PC-9 (cell line): ENCODE measurements at places on chromosomes 6 and 20. TPM values are rescaled to one million over a fixed set of nuclear protein-coding genes. Genes with fewer than 3 reads are reported as not detected.

GRCh38 chr6:108359901-108360882, 65.3 kb downstream of the AFG1L start:
- no peak overlapping the region for H3K4me3 ChIP-seq
- DNase-seq: no peak
- H3K4me1 ChIP-seq: peaks cover 8% of the 10 kb centered on the region

DNA sequence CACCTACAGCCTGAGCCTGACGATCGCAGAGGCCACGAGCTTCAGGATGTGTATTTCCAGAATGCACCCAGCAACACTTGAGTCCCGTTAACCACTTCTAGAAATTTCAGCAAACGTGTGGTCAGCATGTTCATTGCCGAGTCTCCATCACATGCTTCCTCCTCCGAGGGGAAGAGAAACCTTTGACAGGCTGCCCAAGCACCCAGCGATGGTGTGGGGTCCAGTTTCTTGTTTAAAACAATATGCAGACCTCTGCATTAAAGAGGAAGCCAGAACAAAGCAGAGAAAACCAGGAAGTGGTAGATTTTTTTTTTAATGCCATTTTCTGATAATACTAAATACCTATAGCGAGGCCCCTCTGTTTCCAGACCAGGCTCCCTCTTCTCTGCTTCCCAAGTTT, 71.9 kb downstream of the GNAS-AS1 start:
- no peak overlapping the region for H3K4me3 ChIP-seq
- peaks cover 100% of the 10 kb centered on the region for H3K27me3 ChIP-seq
- no peaks in the 10 kb centered on the region for H3K4me1 ChIP-seq
- H3K27ac ChIP-seq: no peak overlapping the region
- no peaks in the 10 kb centered on the region for H3K36me3 ChIP-seq
- DNase-seq: no peak

Gene TCF21
- not detected in 2 replicates for total RNA-seq

- DNase-seq: no peak
- H3K4me1 ChIP-seq: peaks cover under 1% of the 10 kb centered on the region; the same call in 1 of the 2 replicates
- no peak overlapping the region for H3K4me3 ChIP-seq
- no peaks in the 10 kb centered on the region for H3K27me3 ChIP-seq
- H3K36me3 ChIP-seq: no peaks in the 10 kb centered on the region
These were observed 22.6 kb upstream of the BTN3A2 start for GRCh38 chr6:26342106-26343004.

DNA sequence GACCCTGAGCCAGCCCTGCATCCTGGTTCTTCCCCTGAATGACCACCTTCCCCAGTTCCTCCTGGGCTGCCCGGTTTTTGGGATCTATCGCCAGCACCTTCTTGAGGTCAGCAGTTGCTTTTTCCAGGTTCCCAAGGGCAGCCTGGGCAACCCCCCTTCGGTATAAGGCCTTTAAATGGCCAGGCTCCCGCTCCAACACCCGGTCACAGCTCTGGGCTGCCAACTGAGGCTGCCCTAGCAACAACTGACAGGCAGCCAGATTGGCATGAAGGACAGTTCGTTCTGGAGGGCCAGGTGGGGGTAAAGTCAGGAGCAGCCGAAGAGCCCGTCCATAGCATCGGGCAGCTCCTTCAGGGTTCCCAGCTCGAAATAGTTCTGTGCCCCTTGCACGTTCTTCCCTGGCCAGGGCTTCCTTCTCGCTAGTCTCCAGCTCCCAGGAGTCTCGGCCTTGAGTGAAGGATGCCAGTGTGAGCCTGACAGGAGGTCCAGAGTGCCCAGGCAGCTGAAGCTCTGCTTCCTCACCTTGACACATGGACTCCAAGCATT, 778 bp upstream of the ATF6B start:
- peak overlapping the region; percentile 74 for H3K4me3 ChIP-seq
- H3K36me3 ChIP-seq: peaks cover 7% of the 10 kb centered on the region; the same call in 1 of the 2 replicates
- peaks cover 29% of the 10 kb centered on the region for H3K4me1 ChIP-seq
- DNase-seq: no peak
- H3K27ac ChIP-seq: peak overlapping the region; percentile 19; the same call in 1 of the 2 replicates
- no peaks in the 10 kb centered on the region for H3K27me3 ChIP-seq

- no peaks in the 10 kb centered on the region for H3K36me3 ChIP-seq
- DNase-seq: no peak
- peaks cover 10% of the 10 kb centered on the region for H3K4me1 ChIP-seq
- no peaks in the 10 kb centered on the region for H3K27me3 ChIP-seq
These were observed 177.2 kb upstream of the TAB2 start for GRCh38 chr6:149140137-149140909.

Gene NOTCH4
- 1.2 and 1.5 TPM in 2 replicates for total RNA-seq

- no peaks in the 10 kb centered on the region for H3K36me3 ChIP-seq
- DNase-seq: no peak
- H3K4me3 ChIP-seq: no peak overlapping the region
- peaks cover 43% of the 10 kb centered on the region for H3K4me1 ChIP-seq
- H3K27me3 ChIP-seq: no peaks in the 10 kb centered on the region
These were observed 91.1 kb downstream of the ZDHHC14 start for GRCh38 chr6:157471895-157472686.

DNA sequence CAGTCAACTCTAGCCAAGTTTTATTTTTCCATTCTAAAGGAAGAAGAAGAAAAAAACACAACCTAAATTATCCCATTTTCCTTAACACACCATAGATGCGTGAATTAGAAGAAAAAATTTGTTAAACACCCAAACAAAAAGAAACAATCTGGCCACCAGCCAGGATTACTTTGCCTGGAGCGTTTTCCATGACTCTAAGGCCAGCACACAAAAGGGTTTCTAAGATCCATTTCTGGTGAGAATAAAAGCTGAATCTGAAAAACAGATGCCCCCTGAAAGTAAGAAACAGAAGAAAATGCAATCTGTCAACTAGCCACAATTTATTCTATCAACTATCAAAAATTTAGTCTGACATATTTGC, 267.2 kb upstream of the SULF2 start:
- H3K27me3 ChIP-seq: no peaks in the 10 kb centered on the region
- H3K4me1 ChIP-seq: peaks cover 22% of the 10 kb centered on the region
- peak overlapping the region; percentile 52 for H3K27ac ChIP-seq
- no peak overlapping the region for H3K4me3 ChIP-seq

DNA sequence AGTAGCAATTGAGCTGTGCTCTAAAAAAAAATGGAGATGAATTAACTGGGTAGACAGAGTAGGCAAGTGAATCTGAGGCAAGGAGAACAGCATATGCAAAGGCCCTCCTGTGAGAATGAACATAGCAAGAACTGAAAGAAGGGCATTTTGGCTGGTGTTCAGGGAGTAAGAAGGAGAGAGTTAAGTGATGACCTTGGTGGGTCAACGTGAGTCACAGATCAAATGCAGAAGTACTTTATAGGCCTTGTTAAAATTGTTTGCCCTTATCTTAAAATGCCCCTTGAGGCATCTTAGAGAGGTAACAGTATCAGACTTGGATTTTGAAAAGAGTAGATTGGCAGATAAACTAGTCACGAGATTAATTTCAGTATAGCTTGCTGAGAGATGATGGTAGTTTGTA, 24.5 kb downstream of the NDUFAF5 start:
- no peaks in the 10 kb centered on the region for H3K27me3 ChIP-seq
- DNase-seq: no peak
- H3K36me3 ChIP-seq: peaks cover 42% of the 10 kb centered on the region
- no peak overlapping the region for H3K27ac ChIP-seq

DNA sequence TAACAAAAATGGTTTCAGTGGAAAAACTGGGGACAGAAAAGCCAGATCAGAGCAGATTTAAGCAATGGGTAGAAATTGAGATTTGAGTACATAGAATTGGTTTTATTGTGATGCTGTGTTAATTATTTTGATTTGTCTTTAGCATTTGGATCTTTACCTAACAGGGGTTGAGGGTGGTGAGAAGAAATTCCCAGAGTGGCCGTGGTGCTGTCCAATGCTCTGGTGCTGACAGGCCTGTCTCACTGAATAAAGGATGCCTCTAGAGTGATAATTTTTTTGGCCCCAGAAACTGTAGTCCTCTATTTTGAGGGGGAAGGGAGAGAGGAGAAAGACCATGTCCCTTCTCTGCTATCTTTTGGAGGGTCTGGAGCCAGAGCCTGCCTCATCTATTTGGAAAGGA, 79.1 kb downstream of the LYRM2 start:
- no peak for DNase-seq
- H3K27ac ChIP-seq: no peak overlapping the region
- H3K36me3 ChIP-seq: no peaks in the 10 kb centered on the region
- H3K4me1 ChIP-seq: no peaks in the 10 kb centered on the region
- H3K27me3 ChIP-seq: peaks cover 7% of the 10 kb centered on the region; the same call in 1 of the 2 replicates

GRCh38 chr6:125117818-125118217, 35.8 kb upstream of the TPD52L1 start:
- no peak for DNase-seq
- no peaks in the 10 kb centered on the region for H3K4me1 ChIP-seq
- no peaks in the 10 kb centered on the region for H3K36me3 ChIP-seq
- no peaks in the 10 kb centered on the region for H3K27me3 ChIP-seq
- H3K27ac ChIP-seq: no peak overlapping the region

DNA sequence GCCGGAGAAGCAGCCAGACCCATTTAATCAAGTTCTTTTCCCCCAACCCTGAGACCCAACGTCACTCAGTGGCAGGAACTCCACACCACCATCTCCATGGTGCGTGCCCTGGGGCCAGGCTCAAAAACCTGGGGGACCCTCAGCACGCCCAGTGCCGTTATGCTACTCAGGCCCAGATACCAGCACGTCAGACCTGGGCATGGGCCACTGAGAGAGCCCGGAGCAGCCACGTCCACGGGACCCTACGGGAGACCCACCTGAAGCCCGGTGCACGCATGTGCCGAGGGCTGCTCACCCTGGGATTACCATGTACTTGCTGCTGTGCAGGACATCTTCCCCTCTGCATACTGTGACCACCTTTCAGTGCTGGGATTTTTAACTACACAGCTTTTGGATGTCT, 13.8 kb downstream of the SLC2A4RG start:
- H3K27me3 ChIP-seq: peaks cover 4% of the 10 kb centered on the region; the same call in 1 of the 2 replicates
- H3K4me1 ChIP-seq: no peaks in the 10 kb centered on the region
- no peak for DNase-seq
- H3K27ac ChIP-seq: no peak overlapping the region
- no peak overlapping the region for H3K4me3 ChIP-seq
- H3K36me3 ChIP-seq: no peaks in the 10 kb centered on the region

DNA sequence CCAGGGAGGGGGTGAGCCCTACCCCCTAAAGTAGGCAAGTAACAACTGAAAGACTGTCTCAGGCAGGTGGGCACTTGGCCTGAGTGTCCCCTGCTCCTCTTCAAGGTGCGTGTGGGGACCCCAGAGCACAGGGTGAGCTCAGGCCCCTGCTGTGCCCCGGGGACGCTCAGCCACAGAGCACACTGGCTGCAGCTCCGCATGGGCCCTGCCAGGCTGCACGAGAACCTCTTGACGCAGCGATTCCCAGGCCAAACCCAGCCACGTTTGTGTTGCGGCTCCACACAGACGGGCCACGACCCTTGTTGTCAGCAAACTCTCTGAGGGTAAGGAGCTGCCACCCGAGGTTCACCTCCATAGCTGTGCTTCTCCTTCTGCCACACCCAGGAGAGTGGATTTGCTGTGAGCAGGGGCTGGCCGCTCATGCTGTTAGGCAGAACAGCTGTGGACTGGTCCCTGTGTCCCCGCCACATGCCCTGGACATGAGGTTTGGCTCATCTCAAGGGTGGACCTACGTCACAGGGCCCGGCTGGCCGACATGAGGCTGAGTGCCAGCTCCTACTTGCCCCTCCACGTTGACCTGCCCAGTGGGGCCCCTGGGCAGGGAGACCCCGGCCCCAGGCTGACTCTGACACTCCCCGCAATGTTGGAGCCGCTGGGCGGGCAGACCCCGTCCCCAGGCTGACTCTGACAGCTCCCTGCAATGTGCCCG, 29.7 kb upstream of the GATA5 start:
- no peak for DNase-seq
- H3K27me3 ChIP-seq: no peaks in the 10 kb centered on the region
- no peak overlapping the region for H3K27ac ChIP-seq
- no peaks in the 10 kb centered on the region for H3K36me3 ChIP-seq
- no peak overlapping the region for H3K4me3 ChIP-seq

GRCh38 chr6:126060400-126060799, 74.1 kb downstream of the TRMT11 start:
- DNase-seq: no peak
- H3K4me1 ChIP-seq: no peaks in the 10 kb centered on the region
- no peak overlapping the region for H3K4me3 ChIP-seq
- H3K27me3 ChIP-seq: no peaks in the 10 kb centered on the region

- H3K4me1 ChIP-seq: no peaks in the 10 kb centered on the region
- H3K36me3 ChIP-seq: no peaks in the 10 kb centered on the region
- DNase-seq: no peak
- H3K27ac ChIP-seq: no peak overlapping the region
These were observed 501.0 kb upstream of the MAP3K7 start for GRCh38 chr6:91087908-91088307.

DNA sequence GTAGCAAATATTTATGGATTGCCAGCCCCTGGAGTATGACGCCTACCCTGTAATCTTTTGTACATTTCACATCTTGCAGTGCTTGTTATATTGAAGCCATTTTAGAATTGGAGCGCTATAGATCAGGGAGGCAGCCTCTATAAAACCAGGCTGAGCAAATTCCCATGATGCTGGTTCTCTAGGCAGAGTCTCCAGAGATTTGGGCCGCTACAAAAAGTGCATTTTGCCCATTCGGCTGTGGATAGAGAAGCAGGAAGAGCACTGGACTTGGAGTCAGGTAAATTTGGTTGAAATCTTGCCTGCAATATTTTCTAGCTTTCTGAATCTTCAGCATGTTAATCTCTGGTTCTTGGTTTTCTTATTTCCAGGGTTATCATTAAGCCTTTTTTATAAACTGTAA, 2.0 kb downstream of the YWHAB start:
- H3K4me1 ChIP-seq: peaks cover 42% of the 10 kb centered on the region
- no peak for DNase-seq
- no peaks in the 10 kb centered on the region for H3K27me3 ChIP-seq
- H3K36me3 ChIP-seq: peaks cover 33% of the 10 kb centered on the region; the same call in 1 of the 2 replicates
- H3K27ac ChIP-seq: no peak overlapping the region

- peaks cover 13% of the 10 kb centered on the region for H3K4me1 ChIP-seq
- peak overlapping the region; percentile 21; the same call in 1 of the 2 replicates for H3K27ac ChIP-seq
- H3K36me3 ChIP-seq: no peaks in the 10 kb centered on the region
These were observed 71.3 kb upstream of the STXBP5 start for GRCh38 chr6:147132889-147133288.

Gene HSPA12B
- not detected in 2 replicates for total RNA-seq

- no peak overlapping the region for H3K4me3 ChIP-seq
- no peaks in the 10 kb centered on the region for H3K27me3 ChIP-seq
- no peak overlapping the region for H3K27ac ChIP-seq
- no peaks in the 10 kb centered on the region for H3K36me3 ChIP-seq
- H3K4me1 ChIP-seq: peaks cover 47% of the 10 kb centered on the region
These were observed 66.1 kb upstream of the SLC22A16 start for GRCh38 chr6:110542311-110543024.
